Left lobe of liver (tissue), 2 donors: ENCODE measurements at places on chromosomes 5 and 9. TPM values are rescaled to one million over a fixed set of nuclear protein-coding genes. Genes with fewer than 3 reads are reported as not detected.

- no peak for DNase-seq
These were observed 6.5 kb downstream of the GFI1B start for GRCh38 chr9:132985071-132985350.

The WDR38 gene
- total RNA-seq: not detected

DNA sequence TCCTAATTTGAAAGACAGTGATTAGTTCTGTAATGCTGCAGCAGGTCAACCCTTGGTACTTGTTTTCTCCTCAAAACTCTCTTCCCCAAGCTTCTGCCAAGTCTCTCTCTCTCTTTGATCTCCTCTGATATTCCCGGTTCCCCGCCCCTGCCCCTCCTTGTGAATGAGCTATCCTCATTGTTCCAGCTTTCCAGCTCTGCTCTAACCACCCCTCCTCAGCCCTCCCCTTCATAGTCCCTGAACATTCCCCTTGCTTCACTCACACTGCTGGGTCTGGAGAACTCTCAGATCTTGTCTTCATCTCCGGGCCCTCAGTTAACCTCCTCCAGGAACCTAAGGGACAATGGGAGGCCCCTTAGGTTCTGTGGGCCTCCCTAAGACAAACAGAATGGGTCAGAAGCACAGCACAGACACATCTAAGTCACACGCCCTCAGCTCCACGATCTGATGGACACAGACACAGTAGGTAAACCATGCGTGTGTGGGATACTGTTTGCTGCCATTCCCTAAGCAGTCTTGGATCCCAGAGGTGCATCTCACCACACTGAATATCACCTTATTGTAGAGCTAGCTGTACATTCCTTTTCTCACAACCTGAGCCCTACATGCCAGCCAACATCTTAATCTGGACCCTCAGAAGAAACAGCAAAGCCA, 17.4 kb upstream of the LARP1 start:
- no peak for DNase-seq

The KCNV2 gene
- not detected for total RNA-seq

GRCh38 chr5:95763941-95764340, 32.8 kb downstream of the RHOBTB3 start:
- DNase-seq: no peak

- no peak for DNase-seq
These were observed 22.5 kb upstream of the PTGS1 start for GRCh38 chr9:122348288-122348777.

- no peak for DNase-seq
These were observed 30.5 kb downstream of the SFXN1 start for GRCh38 chr5:175508896-175509295.

GRCh38 chr9:68933434-68934328, 80.2 kb downstream of the PRKACG start:
- DNase-seq: no peak

The CDC25C gene
- total RNA-seq: not detected

The PHF24 gene
- total RNA-seq: not detected

The RMRP gene
- total RNA-seq: 13,056 TPM

GRCh38 chr5:174083056-174083827, 37.7 kb downstream of the NSG2 start:
- no peak for DNase-seq

DNA sequence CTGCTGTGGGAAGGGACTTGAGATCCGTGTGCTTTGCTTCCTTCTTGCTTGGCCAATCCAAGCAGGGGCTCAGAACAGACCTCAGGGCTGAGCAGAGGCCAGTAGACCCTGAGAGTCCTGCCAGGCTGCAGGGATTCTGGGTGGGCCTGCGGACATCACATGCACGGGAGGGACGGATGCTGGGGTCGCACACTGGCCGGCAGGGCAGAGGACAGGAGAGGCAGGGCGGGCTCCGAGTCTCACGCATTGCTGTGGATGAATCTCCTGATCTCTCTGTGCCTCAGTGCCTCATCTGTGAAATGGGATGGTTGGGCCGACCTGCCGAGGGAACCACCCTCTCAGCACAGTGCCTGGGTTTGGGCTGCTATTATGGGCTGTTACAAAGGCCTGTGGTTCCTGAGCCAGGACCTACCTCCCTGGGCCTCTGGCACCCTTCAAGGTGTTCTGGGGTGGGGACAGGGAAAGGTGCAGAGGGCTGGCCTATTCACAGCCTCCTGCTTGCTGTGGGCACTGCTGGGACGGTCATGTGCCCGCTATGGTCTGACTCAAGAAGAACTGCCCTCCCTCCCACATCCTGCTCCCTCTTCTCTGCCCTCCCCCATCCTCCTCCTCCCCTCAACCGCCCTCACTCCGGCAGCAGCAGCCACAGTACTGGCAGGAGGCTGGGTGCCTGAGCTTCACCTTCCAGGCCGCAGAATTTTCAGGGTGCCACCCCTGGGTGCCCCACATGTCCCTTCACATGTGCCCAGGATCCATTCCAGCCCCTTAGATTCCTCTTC, 43.3 kb downstream of the NCS1 start:
- DNase-seq: no peak

DNA sequence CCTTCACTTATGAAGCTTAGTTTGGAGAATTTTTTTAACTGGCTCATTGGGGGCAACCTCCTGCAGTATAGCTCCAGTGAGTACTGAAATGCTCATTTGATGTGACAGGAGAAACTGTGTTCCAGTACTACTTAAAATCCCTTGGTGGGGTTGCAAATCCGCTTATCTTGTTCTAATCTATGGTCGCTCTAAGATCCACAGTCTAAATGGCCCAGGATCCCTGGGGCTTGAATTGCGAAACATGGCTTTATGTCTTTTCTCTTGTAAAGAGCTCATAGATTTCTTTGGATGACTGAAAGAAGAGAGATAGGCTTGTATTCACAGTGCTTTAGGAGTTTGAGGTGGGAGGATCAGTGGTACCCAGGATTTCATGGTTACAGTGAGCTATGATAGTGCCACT, 52.7 kb downstream of the ADAMTSL1 start:
- no peak for DNase-seq

DNA sequence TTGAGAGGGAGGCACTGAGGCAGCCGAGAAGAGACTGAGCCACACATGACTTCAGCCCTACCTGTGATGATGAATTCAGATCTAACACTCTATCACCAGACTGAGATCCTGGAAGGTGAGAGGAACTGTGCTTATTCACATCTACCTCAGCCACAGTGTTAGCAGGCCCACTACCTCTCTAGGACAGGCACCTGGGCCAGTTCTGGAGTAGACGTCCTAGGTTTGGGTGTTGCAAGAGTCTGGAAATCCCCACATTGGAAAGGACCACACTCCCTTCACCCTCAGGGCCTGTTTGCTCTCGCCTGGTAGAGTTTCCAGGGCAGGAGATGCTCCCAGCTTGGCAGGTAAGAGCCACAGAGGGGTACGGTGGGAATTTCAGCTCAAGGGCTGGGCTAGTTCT, 113.8 kb upstream of the CCL21 start:
- no peak for DNase-seq

DNA sequence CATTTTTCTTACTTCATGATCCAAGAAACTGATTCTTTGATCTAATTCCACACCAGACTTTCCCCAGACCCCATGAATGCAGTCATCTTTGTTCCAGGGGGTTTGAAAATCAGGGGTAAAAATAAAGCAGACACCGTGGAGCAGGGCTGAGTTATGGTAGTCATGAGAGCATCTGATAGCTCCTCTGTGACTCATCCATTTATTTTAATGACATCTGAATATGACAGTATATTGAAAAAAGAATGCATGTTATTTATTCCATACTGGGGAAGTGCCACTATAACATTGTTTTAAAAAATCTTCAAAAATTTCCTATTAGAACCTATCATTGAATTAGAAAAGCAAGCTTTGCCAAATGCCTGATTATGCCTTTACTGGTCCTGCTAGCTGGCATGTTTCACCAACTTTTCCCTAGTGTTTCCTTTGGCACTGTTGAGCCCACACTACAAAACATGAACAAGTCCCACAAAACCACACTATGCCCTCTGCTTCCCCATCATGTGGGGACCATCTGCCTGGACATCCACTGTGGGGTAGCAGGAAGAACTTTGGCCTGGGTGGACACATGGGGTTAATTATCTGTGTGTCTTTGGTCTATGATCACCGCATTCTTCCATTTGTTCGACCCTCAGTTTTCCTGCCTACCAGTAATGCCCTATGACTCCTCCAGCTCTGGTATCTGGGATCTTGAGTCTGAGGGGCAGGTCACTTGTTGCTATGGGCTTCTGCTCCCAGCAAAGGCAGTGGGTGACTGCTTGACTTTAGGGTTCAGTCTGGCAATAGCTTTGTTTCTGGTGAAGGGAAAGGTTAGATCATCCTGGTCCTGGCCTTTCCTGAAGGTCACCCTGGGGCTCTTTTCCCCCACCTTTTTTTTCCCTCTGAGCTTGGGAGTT, 82.7 kb upstream of the PANK3 start:
- DNase-seq: no peak

GRCh38 chr5:115774684-115775083, 41.8 kb downstream of the CDO1 start:
- no peak for DNase-seq

The PCDHGA12 gene
- total RNA-seq: 1.0 TPM

The MLANA gene
- total RNA-seq: not detected

DNA sequence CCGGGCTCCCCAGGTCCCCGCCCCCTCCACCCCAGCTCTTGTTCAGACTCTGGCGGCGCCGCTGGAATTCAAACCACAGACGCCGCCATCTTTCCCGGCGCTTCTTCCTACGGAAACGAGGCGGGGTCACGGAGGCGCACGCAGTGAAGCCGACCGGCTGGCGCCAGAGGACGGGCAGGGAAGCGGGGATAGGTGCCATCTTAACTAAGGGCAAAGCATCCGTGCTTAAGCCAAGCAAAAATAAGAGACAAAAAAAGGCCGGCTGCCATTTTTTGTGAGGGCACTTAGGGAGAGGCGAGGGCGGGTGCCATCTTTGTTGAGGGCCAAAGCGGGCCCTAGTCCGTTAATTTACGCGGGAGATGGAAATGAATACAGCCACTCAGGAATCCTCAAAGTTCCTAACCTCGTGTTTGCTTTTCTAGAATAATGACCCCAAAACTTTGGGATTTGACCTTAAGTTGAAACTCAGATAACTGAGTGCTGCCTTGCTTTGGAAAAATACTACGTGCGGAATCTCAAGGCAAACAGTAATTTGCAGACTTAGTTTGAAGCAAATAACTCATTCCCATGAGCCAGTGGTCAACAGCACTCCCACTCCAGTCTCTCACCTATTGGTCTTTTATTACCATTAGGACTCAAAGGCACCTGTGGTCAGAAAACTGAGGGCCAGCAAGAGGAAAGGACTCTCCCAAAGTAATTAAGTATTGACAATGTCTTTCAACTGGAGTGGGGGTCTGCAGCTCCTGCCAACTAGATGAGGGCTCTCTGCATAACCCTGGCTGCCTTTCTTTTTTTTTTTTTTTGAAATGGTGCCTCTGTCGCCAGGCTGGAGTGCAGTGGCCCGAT, at the start of gene CDK5RAP2:
Gene CDK5RAP2 (minus strand): TSS at position 117 of the 846 bp plus-strand sequence. CDS start 189 bp downstream, outside the sequence.
- DNase-seq: peak; percentile 96

DNA sequence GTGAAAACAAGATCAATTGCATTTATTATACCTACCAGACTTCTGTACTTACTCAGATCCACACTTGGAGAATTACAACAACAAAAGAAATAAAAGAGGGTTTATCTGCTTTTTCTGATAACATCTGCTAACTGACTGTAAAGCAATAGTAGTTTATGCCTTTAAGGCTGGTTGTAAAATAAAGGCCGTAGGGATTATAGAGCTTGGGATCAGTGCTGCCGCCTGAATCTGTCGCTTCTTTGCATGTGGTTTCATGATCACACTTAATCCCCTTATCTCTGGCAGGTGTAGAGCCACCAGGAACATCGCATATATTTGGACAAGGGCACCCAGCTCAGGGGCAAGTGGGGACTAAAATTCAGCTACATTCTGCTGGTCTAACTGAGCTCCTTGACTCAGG, 146.7 kb downstream of the CCDC192 start:
- DNase-seq: no peak

DNA sequence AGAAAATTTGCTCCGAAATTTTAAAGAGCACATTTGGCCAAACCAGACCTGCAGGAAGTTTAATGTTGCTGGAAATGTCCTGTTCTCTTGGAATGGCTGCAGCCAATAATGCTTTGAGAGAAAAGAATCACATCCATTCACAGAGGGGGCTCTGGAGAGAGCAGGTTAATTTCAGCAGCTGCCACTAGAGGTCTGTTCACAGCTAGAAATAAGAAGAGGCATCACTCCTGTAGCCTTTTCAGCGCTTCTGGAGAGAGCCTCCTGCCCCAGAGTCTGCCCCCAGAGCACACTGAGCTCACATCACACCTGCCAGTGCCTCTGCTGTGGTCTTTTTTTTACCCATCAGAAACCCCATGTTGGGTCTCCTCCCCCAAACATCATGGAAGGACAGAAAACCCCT, 124.8 kb upstream of the RAD23B start:
- DNase-seq: no peak

The MOB3B gene
- 0.91 TPM for total RNA-seq

- DNase-seq: no peak
These were observed 14.4 kb downstream of the GLDC start for GRCh38 chr9:6631207-6631512.

- DNase-seq: no peak
These were observed 473 bp downstream of the ZBTB34 start for GRCh38 chr9:126860757-126861466.

GRCh38 chr5:112059579-112060135, 302.7 kb upstream of the NREP start:
- DNase-seq: no peak

The TAS2R1 gene
- not detected for total RNA-seq

GRCh38 chr9:91419222-91420191, 4.1 kb downstream of the NFIL3 start:
- DNase-seq: peak; percentile 69

DNA sequence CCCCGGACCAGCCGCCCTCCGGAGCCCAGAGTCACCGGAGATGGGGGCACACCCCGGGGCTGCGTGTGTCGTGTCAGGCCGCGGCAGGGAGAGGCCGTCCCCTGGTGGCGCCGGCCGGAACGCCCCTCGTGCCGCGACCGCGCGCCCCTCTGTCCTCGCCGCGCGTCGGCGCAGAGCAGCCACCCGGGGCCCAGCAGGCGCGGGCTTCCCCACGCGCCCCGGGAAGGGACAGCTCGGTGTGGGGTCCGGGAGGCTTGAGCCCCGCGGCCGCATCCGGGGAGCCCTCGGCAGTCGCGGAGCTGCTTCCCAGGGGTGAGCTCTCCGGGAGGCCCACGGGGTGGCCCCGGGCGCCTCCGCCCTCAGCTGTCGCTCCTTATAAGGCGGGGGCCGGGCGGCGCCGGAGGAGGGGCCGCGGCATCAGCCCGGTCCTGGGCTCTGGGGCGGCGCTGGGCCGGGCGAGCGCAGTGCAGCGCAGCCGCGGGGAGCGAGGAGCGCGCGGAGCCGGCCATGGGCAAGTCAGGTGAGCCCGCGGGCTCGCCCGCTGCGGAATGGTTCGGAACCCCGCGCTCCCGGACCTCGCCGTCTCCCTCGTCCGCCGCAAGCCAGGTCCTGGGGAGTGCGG, at the start of gene GLIPR2:
Gene GLIPR2 (plus strand): TSS at position 462 of the 622 bp plus-strand sequence. CDS start 46 bp downstream, at position 508.
- peak; percentile 67 for DNase-seq
